ENCODE measurements at places on chromosomes 7 and 10.

DNA sequence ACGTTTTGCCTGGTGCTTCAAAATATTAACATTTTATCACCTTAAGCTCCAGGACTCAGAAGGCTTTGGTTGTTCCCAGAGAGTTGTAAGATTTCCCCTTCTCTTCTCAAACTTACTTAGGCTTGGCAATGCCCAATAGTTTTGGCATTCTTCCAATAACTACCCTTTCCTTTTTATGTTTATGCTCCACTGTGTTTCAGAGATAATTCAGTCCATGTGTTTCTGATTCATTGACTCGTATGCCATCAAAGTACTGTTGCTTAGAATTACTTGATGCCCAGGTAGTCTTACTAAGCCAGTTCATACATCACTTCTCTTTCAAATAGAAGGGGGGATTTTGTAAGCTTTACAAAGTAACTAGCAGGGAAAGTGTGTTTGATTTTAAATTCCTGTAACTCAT lies 66.6 kb downstream of the AGMO start:
- no peak overlapping the region for H3K4me3 ChIP-seq
- H3K27ac ChIP-seq: no peak overlapping the region
- no peak for DNase-seq
- H3K27me3 ChIP-seq: no peaks in the 10 kb centered on the region

- H3K27me3 ChIP-seq: peaks cover 9% of the 10 kb centered on the region
- H3K4me1 ChIP-seq: peaks cover 18% of the 10 kb centered on the region
- no peaks in the 10 kb centered on the region for H3K36me3 ChIP-seq
These were observed 4.6 kb upstream of the ZNF862 start for GRCh38 chr7:149833495-149834130.

- H3K36me3 ChIP-seq: no peaks in the 10 kb centered on the region
- no peak for DNase-seq
- H3K4me1 ChIP-seq: peaks cover 19% of the 10 kb centered on the region
- no peaks in the 10 kb centered on the region for H3K27me3 ChIP-seq
- H3K4me3 ChIP-seq: no peak overlapping the region
These were observed 347.9 kb downstream of the LRMDA start for GRCh38 chr10:75779276-75779675.

GRCh38 chr7:140050100-140050499 lies 12.7 kb downstream of the PARP12 start:
- no peaks in the 10 kb centered on the region for H3K27me3 ChIP-seq
- no peak overlapping the region for H3K4me3 ChIP-seq
- H3K27ac ChIP-seq: no peak overlapping the region
- no peaks in the 10 kb centered on the region for H3K36me3 ChIP-seq
- no peaks in the 10 kb centered on the region for H3K4me1 ChIP-seq
- no peak for DNase-seq

DNA sequence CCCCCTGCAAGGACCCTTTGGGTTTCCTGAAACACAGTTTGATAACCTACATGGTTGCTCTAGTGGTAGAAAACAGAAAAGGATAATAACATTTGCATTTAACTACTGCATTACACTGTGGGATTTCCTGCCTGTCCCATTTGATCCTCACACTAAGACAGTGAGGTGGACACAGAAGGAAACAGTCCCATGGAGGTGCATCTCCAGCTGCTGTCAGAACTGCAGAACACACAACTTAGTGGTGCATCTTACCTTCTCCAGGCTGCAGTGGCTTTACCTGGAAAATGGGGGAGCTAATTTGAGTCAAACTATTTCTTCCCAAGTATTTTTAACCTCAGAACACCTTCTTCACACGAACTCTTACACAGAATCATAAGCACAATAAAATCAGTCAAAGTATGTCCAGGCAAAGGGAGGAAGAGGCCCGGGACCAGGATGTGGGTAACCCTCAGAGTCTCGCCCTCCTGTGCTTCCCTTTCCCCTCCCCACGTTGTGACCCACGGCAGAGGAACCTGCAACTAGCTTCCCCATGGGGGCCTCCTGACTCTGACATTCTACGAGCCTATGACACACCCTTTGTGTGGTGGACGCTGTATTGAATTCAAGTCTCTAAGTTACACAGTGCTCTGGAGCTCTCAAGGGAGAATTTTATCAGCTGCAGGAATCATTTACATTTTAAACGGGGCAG lies 33.7 kb downstream of the SCRN1 start:
- H3K27me3 ChIP-seq: no peaks in the 10 kb centered on the region
- H3K4me3 ChIP-seq: no peak overlapping the region
- peak overlapping the region; percentile 51 for H3K27ac ChIP-seq
- H3K36me3 ChIP-seq: peaks cover 48% of the 10 kb centered on the region

DNA sequence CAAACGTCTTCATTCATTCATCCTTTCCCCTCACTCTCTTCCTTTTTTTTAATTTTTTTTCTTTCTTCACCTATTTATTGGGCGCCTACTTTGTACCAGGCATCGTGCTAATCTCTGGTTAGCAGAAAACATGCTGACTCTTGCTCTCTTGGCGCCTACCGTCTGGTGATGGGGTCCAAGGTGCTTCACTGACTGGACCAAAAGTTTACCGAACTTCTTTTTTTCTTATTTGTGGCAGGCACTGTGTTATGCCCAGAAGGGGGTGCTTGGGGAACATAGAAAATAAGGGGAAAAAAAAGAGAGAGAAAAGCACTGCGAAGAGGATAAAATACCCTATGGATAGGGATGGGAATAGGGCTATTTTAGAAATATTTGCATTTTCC lies 505 bp upstream of the FAM204A start:
- no peaks in the 10 kb centered on the region for H3K36me3 ChIP-seq
- no peaks in the 10 kb centered on the region for H3K27me3 ChIP-seq
- no peak for DNase-seq
- H3K4me3 ChIP-seq: peak overlapping the region; percentile 86
- no peak overlapping the region for H3K27ac ChIP-seq

- no peak for DNase-seq
- peaks cover 2% of the 10 kb centered on the region for H3K4me1 ChIP-seq
- no peak overlapping the region for H3K27ac ChIP-seq
- peaks cover 2% of the 10 kb centered on the region for H3K27me3 ChIP-seq
- no peak overlapping the region for H3K4me3 ChIP-seq
These were observed 4.5 kb downstream of the CFAP46 start for GRCh38 chr10:132937861-132938260.

DNA sequence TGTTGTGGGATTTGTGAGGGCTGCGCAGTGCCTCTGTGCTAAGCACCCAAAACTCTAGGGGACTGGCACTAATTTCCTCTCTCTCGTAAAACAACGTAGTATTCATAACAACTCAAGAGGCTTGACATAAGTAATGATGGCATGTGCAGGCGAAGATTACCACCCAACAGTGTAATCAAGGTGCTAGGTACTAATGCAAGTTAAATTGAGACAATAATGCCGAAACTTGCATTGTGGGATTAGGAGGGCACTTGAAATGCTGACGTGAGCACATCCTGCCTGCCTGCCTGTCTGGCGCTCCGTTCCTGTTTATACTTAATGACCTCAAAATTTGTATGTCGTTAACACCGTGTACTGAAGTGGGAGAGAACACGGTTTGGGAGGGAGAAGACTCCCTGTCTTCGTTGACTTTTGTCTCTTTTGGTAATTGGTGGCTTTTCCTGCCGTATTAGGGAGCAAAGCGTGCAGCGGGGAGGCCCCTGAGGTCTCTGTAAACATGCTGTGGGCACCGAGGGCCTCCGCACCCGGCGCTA lies 139.0 kb downstream of the MGMT start:
- H3K4me1 ChIP-seq: peaks cover 29% of the 10 kb centered on the region
- peak overlapping the region; percentile 32 for H3K27ac ChIP-seq
- no peak overlapping the region for H3K4me3 ChIP-seq
- no peaks in the 10 kb centered on the region for H3K36me3 ChIP-seq
- DNase-seq: no peak
- H3K27me3 ChIP-seq: no peaks in the 10 kb centered on the region

DNA sequence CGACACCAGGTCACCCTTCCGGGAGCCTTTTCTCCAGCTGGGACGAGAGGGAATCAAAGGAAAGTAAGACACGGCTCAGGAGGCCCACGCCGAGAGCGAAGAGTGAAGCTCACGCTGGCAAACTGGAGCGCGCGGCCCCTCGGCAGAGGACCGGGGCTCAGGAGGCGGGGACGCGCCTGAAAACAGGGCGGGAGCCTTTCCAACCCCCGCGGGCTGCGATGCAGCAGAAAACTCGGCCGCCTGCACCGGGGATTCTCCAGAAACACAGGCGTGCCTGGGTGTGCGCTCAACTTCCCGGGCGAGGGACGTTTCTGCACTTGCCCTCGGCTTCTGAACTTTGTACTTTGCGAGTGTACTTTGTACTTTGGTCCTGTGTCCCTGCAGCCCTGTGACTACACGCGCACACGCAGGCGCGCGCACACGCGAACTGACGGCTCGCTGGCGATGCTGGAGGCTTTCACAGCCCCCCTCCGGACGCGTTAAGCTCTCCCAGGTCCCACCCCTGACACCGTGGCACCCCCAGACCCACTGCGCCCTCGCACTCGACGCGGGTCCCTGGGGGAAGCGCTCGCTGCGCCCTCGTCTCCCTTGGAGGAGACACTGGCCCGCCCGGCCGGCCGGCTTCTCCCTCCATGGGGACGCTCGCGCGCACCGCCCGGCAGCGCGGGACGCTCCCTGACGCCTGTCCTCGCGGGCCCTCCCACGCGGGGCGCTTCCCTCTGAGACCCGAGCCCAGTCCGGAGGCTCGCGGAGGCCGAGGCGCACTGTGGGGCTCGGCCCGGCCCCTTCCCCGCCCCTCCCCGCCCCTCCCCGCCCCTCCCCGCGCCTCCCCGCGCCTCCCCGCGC lies 588 bp upstream of the PAOX start:
- no peaks in the 10 kb centered on the region for H3K4me1 ChIP-seq
- H3K27me3 ChIP-seq: peaks cover 70% of the 10 kb centered on the region
- peak; percentile 57 for DNase-seq
- no peak overlapping the region for H3K27ac ChIP-seq
- H3K36me3 ChIP-seq: no peaks in the 10 kb centered on the region
- peak overlapping the region; percentile 72 for H3K4me3 ChIP-seq

GRCh38 chr10:102302611-102303010 lies 57.3 kb downstream of the GBF1 start:
- no peak overlapping the region for H3K27ac ChIP-seq
- DNase-seq: no peak
- H3K27me3 ChIP-seq: no peaks in the 10 kb centered on the region
- no peaks in the 10 kb centered on the region for H3K4me1 ChIP-seq

DNA sequence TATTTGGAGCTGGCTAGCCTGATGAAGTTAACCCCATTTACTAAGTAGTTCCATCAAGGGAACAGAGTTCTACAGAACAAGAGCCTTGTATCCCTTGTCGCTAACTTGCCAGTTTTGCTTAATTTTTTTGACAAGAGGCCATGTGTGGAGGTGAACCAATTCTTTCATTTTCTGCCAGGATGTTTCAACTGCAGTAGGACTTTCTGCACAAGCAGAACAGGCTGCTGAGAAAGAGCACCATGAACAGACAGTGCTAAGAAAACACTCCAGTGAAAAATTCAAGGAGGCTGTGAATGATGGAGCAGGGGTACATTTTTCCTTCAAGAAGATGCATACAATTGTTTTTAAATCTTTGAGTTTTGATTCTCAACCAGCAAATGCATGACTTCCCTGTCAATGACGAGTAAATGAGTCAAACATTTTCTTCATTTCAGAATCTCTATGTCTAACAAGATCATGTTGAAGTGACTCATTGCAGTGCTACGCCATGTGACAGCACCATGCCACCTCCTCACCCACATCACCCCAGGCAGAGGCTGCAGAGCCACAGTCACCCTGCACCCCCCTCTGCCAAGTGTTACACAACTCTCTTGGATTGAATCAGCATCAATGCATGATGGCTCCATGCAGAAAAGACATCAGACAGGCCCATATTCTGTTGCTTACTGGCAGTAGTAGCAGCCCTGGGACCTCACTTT lies 193.1 kb downstream of the COBL start:
- H3K36me3 ChIP-seq: no peaks in the 10 kb centered on the region
- no peaks in the 10 kb centered on the region for H3K27me3 ChIP-seq
- H3K4me1 ChIP-seq: peaks cover 12% of the 10 kb centered on the region
- no peak for DNase-seq

GRCh38 chr7:44969701-44970522 lies 8.9 kb downstream of the MYO1G start:
- no peaks in the 10 kb centered on the region for H3K27me3 ChIP-seq
- no peak for DNase-seq
- no peaks in the 10 kb centered on the region for H3K4me1 ChIP-seq

DNA sequence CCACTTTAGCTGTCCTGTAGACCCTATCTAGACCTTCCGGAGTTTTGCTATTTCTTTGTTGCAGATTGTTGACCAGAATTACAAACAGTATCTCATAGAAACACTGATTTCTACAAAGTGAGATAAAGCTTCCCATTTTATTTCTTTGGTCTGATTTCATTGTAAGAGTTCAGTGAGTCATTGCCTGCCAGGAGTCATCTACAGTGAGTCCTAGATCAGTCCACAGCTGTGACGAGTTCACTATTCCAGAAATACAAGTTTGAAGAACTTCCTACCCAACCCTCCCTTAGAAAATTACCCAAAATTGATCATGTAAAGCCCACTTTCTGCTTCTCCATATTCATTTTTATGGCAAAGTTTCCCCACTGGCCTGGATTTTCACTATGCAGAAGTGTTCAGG lies 905.5 kb downstream of the CNTNAP2 start:
- no peaks in the 10 kb centered on the region for H3K4me1 ChIP-seq
- no peaks in the 10 kb centered on the region for H3K36me3 ChIP-seq
- no peaks in the 10 kb centered on the region for H3K27me3 ChIP-seq
- no peak overlapping the region for H3K27ac ChIP-seq
- no peak for DNase-seq

DNA sequence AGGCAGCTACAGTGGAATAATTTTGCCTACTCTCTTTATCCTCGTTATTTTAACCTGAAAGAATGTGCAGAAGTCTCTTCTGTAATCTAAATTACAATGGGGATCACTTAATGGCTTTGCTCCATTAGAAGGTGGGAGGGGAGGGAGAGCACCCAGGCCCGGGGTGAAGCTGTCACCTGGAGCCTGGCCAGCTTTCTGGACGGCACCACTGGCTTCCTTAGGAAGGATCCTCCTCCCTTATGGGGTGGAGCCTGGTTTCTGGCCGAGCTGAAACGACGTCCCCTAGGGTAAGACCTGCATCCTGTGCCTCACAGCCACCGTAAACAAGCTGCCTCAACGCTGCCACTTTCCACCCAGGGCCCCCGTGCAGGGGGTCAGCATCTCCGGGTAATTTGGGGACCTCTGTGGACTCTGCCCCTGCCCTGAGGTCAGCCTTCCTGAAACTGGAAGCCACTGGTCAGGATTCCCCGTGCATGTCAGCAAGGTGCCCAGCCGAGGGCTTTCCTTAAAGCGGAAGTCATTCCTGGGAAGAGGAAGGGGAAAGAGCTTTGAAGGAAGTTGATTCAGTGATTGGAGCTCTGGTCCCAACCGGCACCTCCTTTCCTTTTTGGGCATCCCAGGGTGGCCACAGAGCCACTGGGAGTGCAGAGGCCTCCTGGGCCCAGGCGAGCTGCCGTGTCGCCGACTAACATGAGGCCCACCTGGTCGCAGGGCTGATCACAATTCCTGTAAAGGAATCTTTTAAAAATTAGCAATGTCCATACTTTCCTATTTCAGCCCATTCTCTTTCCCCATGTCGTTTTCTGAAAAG lies 569.1 kb downstream of the DNAJB6 start:
- H3K4me1 ChIP-seq: peaks cover 12% of the 10 kb centered on the region
- DNase-seq: peak; percentile 46
- no peak overlapping the region for H3K4me3 ChIP-seq
- peaks cover 34% of the 10 kb centered on the region for H3K36me3 ChIP-seq
